ENCODE measurements at places on chromosomes 11 and 22.

GRCh38 chr11:73397468-73398131, 21.4 kb downstream of the RELT start:
- DNase-seq = no peak

DNA sequence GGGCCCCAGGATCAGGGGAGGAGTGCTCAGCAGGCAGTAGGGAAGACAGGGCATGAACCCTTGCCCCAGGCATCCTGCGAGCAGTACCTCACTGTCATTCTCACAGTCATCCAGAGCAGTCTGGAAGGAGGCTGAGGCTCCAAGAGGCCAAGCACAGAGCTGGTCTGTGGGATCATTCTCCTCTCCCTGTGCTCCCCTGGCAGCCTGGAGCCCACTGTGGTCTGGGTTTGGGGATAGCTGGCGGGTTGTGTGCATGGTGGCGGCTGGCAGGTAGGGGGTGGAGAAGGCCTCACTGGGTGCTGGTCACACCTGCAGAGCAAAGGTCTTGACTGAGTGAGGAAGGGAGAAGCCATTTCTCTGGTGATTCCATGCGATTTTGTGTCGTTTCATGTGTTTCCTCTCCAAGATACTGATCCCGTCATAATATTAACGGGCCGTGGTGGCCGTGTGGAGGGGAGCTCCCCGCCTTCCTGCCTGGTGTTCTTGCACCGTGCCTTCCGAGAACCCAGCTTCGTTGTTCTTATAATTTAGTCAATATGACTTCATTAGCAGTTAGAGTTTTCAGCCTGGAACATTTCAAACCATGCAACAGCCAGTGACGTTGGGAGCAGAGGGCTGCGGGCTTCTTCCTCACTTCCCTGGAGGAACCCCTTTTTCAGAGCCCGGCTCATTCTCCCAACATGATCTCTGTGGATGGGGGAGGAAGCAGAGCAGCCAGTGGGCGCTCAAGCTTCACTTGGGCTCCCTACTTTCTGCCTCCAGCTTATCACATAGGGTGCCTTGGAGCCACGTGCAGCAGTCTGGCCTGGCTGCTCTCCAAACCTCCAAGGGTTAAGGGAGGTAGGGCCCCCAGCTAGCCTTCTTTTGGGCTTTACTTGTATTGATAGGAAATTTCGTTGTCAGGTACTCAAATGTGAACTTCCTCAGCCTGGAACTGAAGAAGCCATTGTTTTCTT, 20.8 kb upstream of the ADORA2A start:
- DNase-seq = no peak

DNA sequence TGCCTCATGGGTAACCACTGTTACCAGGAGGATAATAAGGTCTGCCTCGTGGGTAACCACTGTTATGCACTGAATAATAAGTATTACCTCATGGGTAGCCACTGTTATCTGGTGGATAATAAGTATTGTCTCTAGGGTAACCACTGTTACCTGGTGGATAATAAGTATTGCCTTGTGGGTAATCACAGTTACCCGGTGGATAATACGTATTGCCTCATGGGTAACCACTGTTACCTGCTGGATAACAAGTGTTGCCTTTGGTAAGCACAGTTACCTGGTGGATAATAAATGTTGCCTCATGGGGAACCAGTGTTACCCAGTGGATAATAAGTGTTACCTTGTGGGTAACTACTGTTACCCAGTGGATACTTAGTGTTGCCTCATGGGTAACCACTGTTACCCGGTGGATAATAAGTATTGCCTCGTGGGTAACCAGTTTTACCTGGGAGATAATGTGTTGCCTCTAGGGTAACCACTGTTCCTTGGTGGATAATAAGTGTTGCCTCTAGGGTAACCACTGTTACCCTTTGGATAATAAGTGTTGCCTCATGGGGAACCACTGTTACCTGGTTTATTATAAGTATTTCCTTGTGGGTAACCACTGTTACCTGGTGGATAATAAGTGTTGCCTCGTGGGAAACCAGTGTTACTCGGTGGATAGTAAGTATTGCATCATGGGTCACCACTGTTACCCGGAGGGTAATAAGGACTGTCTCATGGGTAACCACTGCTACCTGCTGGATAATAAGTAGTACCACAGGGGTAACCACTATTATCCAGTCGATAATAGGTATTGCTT, 10.6 kb upstream of the NXPE4 start:
- no peak for DNase-seq

DNA sequence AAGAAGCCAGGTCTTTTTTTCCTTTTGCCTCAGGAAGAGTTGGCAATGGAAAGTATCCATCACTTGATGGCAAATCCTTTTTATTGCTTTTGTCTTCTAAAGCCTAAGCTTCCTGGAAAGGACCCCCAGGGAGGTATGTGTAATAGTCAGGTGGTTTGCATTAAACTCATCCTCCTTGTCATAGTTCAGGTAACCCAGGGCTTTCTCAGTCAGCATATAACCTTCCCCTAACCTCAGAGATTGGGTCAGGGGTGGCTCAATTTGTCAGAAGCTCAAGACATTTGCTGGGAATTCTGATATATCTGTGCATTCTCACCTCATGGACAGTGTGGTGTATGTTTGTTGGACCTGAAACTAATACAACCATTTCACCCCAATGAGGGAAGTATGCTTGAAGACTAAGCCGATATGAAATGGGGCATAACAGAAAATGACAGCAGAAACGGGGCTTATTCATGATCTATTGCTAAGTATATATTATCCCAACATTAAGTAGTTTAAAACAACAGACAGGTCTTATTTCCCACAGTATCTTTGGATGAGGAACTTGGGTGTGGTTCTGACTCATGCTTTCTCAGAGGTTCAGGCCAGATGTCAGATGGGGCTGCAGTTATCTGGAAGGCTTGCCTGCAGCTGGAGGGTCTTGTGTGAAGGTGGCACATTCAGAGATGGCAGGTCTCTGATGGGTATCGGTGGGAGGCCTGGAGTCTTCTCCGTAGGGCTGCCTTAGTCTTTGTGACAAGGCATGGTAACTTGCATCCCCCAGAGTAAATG, 135.8 kb upstream of the SPON1 start:
- no peak for DNase-seq

DNA sequence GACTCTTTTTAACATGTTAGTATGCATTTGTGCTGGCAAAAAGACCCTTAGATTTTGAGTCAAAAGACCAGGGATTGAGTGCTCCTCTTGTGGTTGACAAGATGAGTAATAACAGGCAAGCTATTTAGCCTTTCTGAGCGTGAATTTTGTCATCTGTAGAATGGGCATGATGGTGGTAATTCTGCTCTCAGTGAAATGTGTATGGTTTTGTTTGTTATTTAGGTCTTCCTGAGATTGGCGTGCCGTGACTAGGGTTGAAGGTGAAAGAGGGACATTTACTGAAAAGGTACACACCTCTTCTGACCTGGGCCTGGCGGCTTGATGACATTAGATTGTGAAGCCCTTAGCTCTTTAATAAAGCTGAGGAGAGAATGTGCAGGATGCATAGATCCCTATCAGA, 8.4 kb upstream of the CEP295 start:
- no peak for DNase-seq

DNA sequence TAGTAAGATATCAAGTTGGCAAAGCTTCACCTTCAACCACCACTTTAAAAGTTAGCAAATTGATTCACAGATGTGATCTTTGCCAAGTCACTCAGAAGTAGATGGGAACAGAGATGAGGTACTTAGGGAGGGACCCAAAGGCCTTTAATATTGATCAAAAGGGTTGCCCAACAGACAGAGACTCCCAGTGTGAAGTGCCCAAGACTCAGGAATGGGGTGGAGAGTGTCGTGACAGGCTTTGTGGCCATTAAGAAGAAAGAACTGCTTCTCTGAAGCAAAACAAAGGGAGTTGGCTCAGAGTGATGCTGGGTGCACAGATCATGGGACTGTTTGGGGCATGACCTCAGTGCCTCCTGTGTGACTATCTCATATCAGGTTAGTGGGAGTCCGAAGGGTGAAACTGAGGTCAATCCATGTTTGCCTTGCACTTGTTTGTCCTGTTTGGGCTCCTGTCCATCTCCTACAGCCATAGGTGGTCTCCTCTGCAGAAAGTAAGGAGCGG, 132.3 kb downstream of the APIP start:
- no peak for DNase-seq

GRCh38 chr11:8604078-8604723, 10.2 kb upstream of the STK33 start:
- peak; percentile 100 for DNase-seq

- no peak for DNase-seq
Measured at GRCh38 chr11:62905927-62906531, 15.1 kb downstream of the CHRM1 start.

DNA sequence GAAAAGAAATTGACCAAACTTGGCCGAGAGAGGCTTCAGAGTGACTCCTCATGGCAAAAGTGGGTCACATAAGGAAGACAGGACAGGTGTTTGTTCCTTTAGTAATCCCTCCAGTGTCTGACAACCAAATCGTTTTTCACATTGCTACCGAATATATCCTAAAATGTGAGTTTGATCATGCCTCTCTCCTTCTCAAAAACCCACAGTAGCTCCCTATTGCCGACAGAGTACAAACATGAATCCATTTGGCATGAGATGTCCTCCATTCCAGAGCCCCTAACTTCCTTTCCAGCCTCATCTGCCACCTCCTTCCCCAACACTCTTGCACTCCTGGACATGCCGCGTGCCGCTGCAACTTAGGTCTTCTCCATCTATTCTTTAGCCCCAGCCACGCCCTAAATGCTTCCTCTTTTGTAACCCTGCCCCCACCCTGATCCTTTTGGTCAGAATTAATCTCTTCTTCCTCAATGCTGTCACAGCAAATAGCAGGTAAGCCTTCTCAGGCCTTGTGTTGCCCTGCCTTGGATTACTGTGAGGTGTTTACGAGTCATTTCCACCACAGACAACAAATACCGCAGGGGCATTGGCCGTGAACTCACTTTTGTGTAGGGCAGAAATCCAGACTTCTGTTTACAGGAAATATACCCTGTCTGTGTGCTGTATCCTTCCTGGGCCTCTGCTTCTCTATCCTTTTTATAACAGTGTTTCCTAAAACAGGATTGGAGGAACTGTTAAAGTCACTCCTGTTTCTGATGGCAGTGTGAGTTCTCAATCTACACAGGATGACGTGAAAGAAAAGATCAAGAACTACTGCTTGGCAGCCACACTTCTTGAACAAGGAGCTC, 66.0 kb upstream of the FTH1 start:
- DNase-seq = no peak

GRCh38 chr11:75667255-75667830, 1.5 kb downstream of the MAP6 start:
- no peak for DNase-seq

- no peak for DNase-seq
Measured at GRCh38 chr11:17531071-17531600, 13.1 kb downstream of the USH1C start.

DNA sequence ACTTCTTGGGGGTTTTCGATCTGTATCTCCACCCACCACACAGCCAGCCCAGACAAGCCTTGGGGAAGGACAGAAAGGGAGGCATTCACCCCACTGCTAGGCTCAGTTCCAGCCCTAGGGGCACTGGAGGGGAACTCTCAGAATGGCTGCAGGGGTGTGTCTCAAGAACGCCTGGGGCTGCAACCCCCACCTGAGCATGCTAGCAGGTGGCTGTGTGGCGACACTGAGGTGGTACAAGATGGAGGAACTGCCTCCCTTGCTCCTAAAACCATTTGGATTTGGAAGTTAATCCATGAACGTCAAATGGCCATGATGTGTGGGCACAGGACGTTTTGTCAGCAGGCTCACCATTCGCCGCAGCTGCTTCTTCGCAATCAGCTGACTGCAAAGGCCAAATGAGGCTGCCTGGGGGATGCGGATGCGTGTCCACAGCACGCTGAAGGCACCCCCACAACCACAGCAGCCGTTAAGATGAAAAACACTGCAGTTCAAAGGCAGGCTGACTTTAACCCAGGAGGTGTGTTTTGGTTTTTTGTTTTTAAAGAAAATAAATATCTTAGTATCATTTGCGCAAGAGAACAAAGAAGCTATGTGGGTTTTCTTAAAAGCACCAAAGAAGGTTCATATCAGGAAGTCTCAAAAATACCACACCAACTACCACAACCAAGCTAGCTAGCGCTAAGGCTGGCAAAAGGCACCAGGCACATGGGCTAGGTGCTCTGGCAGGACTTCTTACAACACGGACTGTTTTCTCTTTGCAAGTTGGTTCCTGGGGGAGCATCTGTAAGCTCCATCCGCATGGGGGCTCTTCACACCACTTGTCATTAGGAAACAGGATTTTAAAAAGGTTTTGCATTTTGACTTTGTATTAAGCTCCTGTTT, 22.2 kb upstream of the NAP1L4 start:
- no peak for DNase-seq

GRCh38 chr11:32479291-32479690, 44.0 kb upstream of the WT1 start:
- DNase-seq = no peak

DNA sequence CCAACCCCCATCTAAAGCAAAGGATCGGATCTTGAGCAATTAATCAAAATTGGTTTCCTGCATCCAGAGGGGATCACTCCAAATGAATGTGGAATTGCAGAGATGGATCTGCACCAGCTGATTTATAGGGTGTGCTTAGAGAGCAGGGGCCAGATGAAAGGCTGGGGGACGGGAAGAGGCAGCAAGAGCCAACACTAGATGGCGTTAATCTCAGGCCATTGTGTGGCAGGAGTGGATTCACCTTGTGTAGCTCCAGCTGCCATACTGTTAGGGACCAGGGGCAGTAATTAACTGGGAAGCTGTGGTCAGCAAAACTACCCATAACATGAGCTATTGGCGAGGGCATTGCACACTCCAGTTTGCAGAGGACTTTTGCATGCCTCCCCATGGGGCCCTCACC, 35.6 kb downstream of the SERPINH1 start:
- no peak for DNase-seq

GRCh38 chr11:42772886-42773285, 538.9 kb upstream of the API5 start:
- DNase-seq = no peak

DNA sequence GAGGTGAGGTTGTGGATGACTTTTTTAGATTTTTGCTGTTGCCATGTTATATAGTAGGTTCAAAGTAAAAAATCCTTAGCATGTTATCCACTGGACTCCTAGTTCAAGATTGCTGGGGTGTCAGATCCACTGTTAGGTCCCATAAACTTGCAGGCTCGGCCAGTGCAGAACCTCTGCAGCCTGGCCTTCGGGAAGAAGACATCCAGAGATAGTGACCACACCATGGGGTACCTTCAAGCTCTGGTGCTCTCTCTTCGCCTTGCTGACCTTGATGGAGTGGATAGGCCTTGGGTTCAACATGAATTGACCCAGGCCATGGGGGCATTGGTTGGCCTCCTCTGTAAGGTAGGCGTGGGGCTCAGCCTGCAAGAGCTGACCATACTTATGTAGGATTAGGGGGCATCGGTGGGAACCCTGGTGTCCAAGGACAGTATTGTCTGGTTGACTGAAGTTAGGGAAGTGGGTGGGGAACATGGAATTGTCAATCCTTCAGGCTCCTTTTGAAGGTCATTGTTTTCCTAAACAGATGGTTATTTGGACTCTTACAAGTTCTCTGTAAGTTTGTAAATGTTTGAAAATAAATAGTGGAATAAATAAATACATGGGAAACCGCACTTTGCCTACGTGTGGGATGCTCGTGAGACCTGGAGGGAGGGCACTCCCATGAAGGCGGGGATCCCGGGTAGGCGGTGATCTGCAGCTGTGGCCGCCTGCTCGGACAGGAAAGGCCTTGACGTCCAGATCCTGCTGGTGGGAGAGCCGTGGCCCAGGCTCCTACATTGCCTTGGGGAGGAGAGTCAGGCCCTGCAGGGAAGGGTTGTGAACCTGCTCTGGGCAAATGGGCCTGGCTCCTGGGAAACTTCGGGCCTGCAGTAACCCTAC, 37.1 kb downstream of the BCR start:
- DNase-seq = no peak

GRCh38 chr11:102317099-102317767, at the start of gene BIRC3:
Gene BIRC3, plus strand, starts transcription at chr11:102317484. Its CDS starts 7,026 bp downstream, at chr11:102324510.
- DNase-seq = peak; percentile 70

- DNase-seq = no peak
Measured at GRCh38 chr11:112582366-112582765, 321.7 kb upstream of the PLET1 start.
